ENCODE measurements at places on chromosomes 2 and 18. TPM values are rescaled to one million over a fixed set of nuclear protein-coding genes. Genes with fewer than 3 reads are reported as not detected.

CFAP65 gene
- total RNA-seq = under 0.01 TPM

MSH6 gene
- 28.2 TPM for total RNA-seq

DSC2 gene
- under 0.01 TPM for total RNA-seq

COL6A3 gene
- 497 TPM for total RNA-seq

NEU2 gene
- not detected for total RNA-seq

MC4R gene
- total RNA-seq = not detected

CHRNA1 gene
- 0.09 TPM for total RNA-seq

POTEJ gene
- 0.09 TPM for total RNA-seq

CROCC2 gene
- total RNA-seq = not detected

SLC40A1 gene
- total RNA-seq = 11.5 TPM

IL1F10 gene
- not detected for total RNA-seq

NLRC4 gene
- total RNA-seq = not detected

ZEB2 gene
- 12.5 TPM for total RNA-seq

AGXT gene
- not detected for total RNA-seq

STPG4 gene
- 0.09 TPM for total RNA-seq

PROC gene
- total RNA-seq = not detected

GPR39 gene
- total RNA-seq = 0.38 TPM

TMEM37 gene
- total RNA-seq = 0.94 TPM

KCNIP3 gene
- 0.47 TPM for total RNA-seq

DHX57 gene
- 23.4 TPM for total RNA-seq

SERPINB11 gene
- not detected for total RNA-seq

Data from endothelial cell of coronary artery (primary cell).